Stimulated activated CD4-positive, alpha-beta T cell treated with anti-CD3 and anti-CD28 coated beads, Interleukin-15, amount 100 ng/mL, for 24 hours (primary cell): ENCODE measurements at places on chromosomes 1 and 21.
A peak's percentile ranks its signal among the peaks of the same experiment; 100 is the strongest.

- DNase-seq: no peak
Measured at GRCh38 chr1:31522556-31522845, 53.8 kb upstream of the TINAGL1 start.

GRCh38 chr1:150386592-150386991, 22.6 kb downstream of the RPRD2 start:
- no peak for DNase-seq

DNA sequence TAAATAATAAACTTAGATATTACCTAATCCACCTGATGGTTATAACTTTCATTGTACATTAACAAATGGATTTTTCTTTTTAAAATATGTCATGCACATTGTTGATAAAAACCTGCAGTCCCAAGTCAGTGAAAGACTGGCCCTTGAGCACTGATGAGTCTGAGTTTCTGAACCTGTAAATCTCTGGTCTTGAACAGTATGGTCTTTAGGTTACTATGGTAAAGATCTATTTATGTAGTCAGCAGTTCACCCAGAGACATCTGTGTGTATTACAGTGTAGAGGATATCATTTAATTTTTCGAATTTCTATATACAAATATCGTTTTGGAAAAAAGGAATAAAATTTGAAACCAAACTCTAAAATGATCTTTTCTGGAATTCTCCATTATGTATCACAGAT, 30.4 kb upstream of the SCYL3 start:
- DNase-seq: no peak

GRCh38 chr1:206935491-206936067, 10.7 kb downstream of the PIGR start:
- DNase-seq: peak; percentile 76

GRCh38 chr1:199272628-199273086, 633.8 kb downstream of the PTPRC start:
- DNase-seq: no peak

DNA sequence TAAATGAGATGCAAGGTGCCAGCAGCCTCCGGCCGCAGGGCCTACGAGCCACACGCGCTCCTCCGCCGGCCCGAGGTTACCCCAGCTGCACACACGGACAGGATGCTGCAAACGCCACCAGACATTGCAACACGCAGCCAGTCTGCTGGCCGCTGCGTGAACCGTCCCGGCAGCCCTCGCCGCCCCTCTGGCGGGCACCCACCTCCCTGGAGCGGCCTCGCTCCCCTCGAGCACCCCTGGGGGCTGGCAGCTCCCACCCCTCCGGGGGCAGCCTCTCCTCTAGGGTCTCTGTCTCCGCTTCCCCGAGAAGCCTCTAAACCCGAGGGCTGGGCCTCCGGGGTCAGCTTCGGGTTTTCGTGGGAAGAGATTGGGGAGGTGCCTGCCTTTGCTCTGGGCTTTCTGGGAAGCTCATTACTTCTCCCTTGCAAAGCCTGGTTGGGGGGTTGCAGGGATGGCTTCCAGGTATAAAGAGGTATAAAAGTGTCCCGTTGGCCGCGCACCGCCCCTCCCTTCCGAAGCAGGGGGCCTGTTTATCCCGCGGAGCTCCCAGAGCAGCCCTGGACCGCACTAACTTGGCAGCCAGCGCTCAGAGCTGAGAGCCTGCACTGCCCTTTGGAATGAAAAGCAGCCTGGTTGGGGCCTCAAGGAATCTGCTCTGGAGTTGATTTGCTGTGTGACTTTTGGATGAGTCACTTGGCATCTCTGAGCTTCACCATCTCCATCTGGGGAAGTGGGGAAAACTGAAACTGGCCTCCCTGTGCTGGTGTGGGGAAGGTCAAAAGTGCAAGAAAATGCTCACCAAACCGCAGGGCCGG, 21.8 kb downstream of the DHRS3 start:
- no peak for DNase-seq

DNA sequence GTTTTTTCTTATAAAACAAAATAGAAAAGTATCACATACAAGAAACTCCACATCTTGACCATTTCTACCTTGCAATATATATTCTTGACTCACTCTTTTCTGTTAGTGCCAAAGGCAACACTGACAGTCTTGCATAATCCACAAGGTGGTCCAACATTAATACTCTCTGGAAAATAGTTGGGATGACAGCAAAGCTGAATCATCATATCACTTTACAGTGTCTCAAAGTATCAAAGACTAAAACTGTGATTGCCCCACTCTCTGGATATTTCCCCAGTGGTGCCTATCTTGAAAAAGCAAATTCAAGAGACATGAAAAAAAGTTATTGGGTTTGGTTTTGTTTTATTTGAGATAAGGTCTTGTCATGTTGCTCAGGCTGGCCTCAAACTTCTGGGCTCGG, 14.6 kb upstream of the TGFBR3 start:
- DNase-seq: no peak

- DNase-seq: no peak
Measured at GRCh38 chr21:37342046-37342632, 24.4 kb upstream of the DYRK1A start.

DNA sequence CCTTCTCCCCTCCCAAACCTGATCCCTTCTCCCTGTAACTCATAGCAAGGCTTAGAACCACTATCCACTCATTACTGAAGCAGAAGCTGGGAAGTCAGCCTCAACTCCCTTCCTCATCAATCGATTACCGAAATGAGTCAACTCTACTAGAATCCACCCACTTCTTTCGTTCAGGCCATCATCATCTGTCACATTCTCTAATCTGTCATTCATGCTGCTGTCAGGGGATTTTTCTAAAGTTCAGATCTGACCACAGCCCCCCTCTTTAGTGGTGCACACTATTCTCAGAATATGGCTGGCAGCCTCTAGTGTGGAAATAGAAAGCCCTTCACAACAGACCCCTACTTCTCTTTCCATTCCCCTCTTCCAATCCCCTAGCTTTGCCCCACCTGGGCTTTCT, 5.1 kb downstream of the NT5C1A start:
- DNase-seq: peak; percentile 62

DNA sequence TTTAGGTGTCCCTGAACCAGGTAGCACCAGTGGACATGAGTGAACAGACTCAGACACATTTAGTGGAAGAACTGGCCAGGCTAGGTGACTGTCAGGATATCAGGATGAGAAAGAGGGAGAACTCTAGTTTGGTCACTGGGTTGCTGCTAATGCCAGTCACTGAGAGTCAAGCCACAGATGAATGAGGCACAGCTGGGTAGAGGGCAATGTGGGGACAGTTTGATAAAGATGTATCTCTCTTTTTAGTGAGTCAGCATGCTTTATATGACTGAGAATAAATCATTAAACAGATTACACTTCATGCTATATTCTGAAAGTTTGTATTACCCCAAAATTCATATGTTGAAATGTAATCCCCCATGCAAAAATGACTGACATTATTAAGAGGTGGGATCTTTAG, 87.1 kb downstream of the SELENOF start:
- DNase-seq: no peak

DNA sequence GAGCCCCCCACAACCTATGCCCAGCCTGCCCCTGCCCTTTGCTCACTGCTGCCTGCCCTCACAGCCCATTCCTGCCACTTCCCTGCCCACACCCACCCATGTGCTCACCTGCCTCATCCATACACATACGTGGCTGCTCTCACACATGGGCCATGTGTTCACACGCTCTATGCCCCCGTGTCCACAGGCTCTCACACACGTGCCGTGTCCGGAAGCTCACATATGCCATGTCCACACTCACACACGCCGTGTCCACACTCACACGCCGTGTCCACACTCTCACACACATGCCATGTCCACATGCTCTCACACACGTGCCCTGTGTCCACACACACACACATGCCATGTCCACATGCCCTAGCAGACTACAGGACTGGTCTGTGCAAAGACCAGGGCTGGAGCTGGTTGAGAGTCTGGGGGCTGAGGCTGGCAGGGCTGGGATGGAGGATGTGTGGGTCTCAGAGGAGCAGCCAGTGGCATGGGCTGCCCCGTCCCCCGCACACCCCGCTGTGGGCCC, 583 bp upstream of the RNF223 start:
- DNase-seq: no peak

DNA sequence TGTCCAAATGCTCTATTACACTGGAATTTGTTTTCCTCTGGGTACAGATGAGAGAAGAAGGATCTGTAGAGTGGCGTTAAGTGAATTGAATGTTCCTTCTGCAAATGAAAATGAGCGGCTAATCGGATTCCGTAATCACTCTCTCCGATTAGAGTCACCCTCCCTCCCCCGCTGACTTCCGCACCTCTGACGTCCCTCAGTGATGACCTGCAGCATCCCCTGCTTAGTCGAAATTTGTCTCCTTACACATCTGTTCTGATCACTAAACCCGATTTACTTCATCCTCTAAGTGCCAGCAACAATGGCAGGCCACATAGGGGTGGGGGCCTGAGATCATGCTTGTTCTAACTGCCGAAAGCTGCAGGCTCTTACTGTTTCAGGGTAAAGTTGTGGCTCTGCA, 378.7 kb downstream of the SEC16B start:
- DNase-seq: no peak

GRCh38 chr1:89085781-89086180, 20.8 kb upstream of the GBP1 start:
- no peak for DNase-seq

DNA sequence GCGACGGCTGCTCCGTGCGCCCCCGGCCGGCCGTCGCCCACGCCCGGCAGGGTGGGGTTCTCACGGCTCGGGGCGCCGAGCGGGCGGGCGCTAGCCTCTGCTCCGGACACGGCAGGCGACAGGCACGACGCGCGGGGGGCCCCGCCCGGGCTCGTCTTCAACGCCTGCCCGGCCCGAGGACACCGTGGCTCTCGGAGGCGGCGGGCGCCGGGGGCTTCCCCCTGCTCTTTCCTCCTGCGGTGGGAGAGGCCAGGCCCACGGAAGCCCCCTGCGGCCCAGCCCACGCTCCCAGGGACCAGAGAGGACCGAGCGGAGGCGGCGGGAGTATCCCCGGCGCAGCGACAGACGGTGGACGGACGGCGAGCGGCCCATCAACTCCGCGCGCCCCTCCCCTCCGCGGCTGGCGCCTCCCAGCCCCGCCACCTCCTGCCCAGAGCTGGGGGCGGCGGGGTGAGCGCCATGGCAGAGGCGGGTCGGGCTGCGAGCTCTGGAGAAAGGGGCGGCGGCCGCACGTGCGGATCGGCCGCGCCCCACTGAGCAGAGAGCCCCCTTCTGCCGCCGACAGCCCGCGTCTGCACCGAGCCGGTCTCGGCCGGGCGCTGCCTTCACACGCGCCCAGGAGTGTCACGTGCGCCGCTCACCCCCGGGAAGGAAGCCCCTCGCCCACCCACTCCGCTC, at the start of the genes SHE and TDRD10:
Gene SHE (minus strand): TSS at position 347 of the 678 bp plus-strand sequence. CDS start 386 bp downstream, outside the sequence.
Gene TDRD10 (plus strand): TSS at position 154 of the 678 bp plus-strand sequence. CDS start 4,685 bp downstream, outside the sequence.
- DNase-seq: peak; percentile 20

GRCh38 chr1:35768350-35769187, 1.2 kb downstream of the CLSPN start:
- DNase-seq: no peak

- no peak for DNase-seq
Measured at GRCh38 chr1:226686440-226687425, 52.3 kb downstream of the ITPKB start.

- DNase-seq: peak; percentile 34
Measured at GRCh38 chr1:161486806-161487741, 18.2 kb upstream of the FCGR2A start.

DNA sequence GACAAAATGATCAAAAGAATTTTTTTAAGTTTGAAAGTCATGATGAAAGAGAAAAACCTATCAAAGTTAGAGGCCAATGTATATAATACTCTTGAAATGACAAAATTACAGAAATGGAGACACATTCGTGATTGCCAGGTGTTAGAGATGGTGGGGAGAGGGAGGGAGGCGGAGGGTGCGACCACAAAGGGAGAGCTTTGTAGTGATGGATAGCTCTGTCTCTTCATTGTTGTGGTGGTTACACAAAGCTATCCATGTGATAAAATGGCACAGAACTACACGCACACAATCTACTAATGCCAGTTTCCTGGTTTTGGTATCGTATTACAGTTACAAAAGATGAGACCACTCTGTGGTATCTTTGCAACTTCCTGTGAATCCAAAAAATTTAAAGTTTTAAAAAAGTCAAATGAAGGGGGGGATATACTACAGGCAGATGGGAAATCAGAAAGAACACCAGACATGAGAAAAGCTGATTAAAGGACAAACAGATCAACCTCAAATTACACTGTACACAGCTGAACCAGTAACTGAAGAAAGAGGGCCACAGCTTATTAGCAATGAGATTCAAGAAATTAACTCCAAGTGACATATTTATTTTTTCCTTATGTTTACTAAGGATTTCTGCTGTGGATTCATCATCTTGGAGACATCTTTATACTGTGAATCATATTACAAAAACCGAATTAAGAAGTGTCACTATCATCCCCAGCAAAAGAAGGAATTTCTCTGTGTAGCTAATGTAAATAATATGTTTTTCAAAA, 199.1 kb downstream of the SLC45A1 start:
- DNase-seq: peak; percentile 47

DNA sequence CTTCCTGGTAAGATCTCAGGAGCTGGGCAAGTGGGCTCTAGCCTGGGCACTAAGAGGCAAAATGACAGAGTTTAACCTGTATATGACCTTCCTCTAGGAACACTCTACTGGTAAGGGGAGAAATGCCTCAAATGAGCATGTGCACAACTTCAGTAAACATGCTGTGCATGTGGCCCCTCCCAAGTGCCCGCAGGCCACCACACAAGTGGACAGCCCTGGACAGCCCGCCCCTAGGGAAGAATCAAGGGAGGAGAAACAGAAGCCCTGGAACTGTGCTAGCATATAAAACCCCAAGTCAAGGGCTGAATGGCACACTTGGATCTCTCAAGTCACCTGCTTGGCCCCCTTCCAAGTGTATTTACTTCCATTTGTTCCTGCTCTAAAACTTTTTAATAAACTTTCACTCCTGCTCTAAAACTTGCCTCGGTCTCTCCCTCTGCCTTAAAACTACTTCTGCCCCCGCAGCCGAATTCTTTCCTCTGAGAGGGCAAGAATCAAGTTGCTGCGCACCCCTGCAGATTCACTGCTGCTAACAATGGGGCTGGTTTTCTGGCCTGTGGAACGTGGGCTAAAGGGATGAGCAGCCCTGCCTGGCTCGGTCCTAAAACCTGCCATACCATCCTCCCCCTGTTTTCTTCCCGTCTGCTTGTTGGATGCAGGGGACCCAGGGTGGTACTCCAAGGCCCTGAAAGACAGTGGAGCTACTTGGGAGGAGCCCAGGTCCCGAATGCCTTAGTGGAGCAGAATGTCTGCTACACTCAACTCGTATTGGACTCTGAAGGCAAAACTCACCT, 93.5 kb downstream of the IER5 start:
- no peak for DNase-seq

GRCh38 chr1:27992276-27992675, 32.5 kb downstream of the XKR8 start:
- peak; percentile 57 for DNase-seq

- peak; percentile 39 for DNase-seq
Measured at GRCh38 chr1:154326546-154327465, 1.5 kb downstream of the ATP8B2 start.

DNA sequence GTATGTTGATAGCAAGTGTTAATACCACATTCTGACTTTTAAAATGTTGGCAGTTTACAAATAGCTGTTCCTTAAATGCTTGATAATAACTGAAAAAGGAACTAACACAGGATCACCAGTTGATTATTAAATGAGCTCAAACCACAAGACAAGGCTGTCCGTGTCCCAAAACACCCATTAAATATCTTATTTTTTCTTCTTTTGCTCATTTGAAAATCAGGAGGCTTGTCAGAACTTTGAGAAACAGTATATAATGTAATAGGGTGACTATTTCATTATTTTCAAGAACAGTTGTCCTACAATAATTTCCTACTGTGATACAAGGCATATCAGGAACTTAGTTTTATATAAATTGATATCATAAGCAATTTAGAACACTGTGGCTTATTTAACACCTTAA, 2.7 kb downstream of the CDKN2C start:
- DNase-seq: no peak

GRCh38 chr1:230772457-230773395, 25.5 kb downstream of the CAPN9 start:
- DNase-seq: no peak

GRCh38 chr1:86641318-86641717, 63.1 kb upstream of the SH3GLB1 start:
- no peak for DNase-seq
